Chondrocyte (in vitro differentiated cells): ENCODE measurements at places on chromosomes 2 and 18. TPM values are rescaled to one million over a fixed set of nuclear protein-coding genes. Genes with fewer than 3 reads are reported as not detected.

DNA sequence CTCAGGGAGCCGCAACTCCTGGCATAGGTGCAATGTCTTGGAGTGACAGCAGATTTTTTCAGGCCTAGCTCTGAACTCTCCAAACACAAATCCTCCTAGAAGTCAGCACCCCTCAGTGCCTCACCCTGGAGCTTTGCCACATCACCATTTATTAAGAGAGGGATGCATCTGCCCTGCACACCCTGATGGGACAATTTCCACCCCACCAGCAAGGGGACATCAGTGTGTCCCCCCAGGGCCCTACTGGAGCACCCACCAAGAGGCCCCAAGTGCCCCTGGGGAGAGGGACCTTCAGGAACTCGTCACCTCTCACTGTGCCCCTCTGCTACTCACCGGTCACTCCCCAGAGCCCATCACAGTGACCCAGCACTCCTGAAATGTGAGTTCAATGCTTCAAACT lies 144.7 kb downstream of the NDUFA10 start:
- no peak for DNase-seq

DNA sequence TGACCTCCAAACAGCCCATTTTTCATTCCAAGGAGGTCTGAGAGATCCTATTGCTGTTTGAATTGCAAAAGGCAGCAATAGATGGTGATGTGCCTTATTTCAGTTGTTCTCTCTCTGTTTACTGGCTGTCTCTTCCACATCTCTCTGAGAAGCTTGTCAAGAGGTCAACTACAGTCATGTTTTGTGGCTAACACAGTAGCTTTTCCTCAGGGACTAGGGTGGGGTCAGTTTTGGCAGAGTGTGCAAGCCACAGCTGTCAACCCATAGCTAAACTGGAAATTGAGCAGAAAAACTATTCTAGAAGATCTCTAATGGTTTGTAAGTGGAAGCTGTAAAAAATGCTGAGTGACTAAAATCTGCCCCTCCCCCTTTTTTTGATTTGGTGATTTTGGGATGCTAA lies 67.1 kb downstream of the DIS3L2 start:
- no peak for DNase-seq

The SLC11A1 gene
- total RNA-seq: 0.08 to 0.15 TPM (median 0.10 TPM) in 3 replicates

DNA sequence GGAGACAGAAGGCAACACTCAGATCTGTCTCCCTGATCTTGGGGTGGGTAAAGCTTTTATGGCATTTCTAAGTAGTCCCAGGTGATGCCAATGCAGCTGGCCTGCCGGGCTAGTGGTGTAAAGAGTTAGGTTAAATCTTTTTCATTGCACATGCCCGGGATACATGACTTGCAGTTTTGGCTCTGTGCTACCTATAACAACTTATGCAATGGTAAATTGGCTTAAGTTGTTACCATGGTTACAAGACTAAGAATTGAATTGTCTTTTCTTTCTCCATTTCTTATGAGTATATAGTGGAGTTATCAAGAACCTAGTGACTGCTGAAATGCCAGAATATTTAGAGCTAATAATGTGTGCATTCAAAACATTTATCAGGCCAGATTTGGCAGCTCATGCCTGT lies 5.3 kb upstream of the FAM110C start:
- no peak for DNase-seq

- no peak for DNase-seq
These were observed 74.0 kb upstream of the DSG1 start for GRCh38 chr18:31243740-31244512.

GRCh38 chr18:48124857-48125626 lies 194.6 kb upstream of the SMAD2 start:
- DNase-seq: no peak

The DSG1 gene
- not detected in 3 replicates for total RNA-seq

The PROC gene
- 2.6 to 5.3 TPM (median 2.7 TPM) in 3 replicates for total RNA-seq

- DNase-seq: peak; percentile 82
These were observed 2.8 kb downstream of the GAREM2 start for GRCh38 chr2:26175466-26176278.

DNA sequence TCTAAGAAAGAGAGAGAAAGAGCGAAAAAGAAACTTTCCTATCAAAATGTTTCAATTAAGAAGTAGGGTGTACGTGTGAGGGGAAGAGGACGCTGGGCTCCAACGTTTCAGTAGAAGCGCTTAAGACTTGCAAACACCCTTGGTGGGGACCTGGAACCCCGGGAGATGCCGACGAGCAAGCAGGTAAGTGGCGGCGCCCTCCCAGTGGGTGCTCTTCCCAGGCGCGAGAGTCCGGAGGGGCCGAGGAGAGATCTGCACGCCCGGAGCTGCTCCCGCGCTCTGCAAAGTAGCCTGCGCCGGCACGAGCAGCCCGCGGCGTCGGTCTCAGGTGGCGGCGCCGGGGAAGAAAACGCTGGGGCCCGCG lies 678 bp upstream of the OTX1 start:
- DNase-seq: no peak

- DNase-seq: no peak
These were observed 47.1 kb downstream of the HDAC4 start for GRCh38 chr2:239353692-239354091.

The LOXHD1 gene
- not detected in 3 replicates for total RNA-seq

The PIEZO2 gene
- 115 to 147 TPM (median 142 TPM) in 3 replicates for total RNA-seq

GRCh38 chr2:150133623-150134022 lies 353.8 kb downstream of the RND3 start:
- DNase-seq: no peak

- no peak for DNase-seq
These were observed 11.6 kb downstream of the TRPM8 start for GRCh38 chr2:233928594-233929351.

GRCh38 chr2:168699844-168700417 lies 102.5 kb upstream of the NOSTRIN start:
- DNase-seq: no peak

DNA sequence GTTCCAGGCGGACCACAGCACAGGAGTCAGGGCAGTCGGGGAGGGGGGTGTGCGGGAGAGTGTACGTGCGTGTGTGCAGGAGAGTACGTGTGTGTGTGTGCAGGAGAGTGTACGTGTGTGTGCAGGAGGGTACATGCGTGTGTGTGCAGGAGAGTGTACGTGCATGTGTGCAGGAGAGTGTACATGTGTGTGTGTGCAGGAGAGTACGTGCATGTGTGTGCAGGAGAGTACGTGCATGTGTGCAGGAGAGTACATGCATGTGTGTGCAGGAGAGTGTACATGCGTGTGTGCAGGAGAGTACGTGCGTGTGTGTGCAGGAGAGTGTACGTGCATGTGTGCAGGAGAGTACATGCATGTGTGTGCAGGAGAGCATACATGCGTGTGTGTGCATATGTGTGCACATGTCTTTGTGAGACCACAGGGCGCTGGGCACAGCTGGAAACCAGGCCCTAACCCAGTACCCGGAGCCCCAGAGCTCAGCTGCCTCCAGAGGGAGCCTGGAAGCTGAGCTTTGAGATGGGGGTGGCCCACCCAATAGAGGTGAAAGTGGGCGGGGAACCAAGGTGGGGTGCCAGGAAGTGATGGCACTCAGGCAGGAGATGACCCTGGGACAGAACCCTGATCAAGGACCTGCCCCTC lies 13.9 kb upstream of the KLHL30 start:
- DNase-seq: no peak

The GPR155 gene
- total RNA-seq: 11.6 to 15.3 TPM (median 12.8 TPM) in 3 replicates

The OR6B2 gene
- not detected in 3 replicates for total RNA-seq

DNA sequence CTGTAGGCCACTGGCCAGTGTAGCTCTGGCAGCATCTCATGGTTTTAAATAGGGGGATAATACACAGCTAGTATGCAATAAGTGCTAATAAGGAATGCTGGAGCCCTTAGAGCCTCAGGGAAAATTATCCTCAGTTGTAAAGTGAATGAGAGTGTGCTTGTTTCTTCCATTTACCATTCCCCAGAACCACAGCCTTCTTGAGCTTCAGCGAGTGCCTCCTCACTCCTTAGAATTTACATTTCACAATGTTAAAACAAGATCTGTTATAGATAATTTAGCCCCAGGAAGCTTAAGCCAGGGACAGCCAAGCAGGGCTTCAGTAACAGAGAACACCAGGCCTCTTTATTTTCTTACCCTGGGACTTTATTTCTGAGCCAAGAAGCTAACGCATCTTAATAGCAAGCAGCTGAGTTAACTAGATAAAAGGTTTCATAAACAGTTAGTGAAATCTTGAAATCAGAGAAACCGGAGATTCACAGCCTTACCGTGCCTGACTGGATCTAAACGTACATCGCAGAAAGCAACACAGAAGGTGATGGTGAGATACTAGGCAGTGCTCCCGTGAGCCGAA lies 535.2 kb downstream of the TDRD15 start:
- DNase-seq: no peak

The FOSL2 gene
- total RNA-seq: 93.0 to 163 TPM (median 156 TPM) in 3 replicates

GRCh38 chr2:109439986-109440385 lies 173.8 kb downstream of the SEPTIN10 start:
- DNase-seq: no peak

- DNase-seq: peak; percentile 92
These were observed 24.0 kb upstream of the B3GNT7 start for GRCh38 chr2:231371430-231372054.
